Activated naive CD4-positive, alpha-beta T cell treated with anti-CD3 and anti-CD28 coated beads for 36 hours (primary cell): ENCODE measurements at places on chromosomes 13 and 19. TPM values are rescaled to one million over a fixed set of nuclear protein-coding genes. Genes with fewer than 3 reads are reported as not detected.

GRCh38 chr13:64529874-64530485 is 2700.2 kb downstream of the PCDH9 start:
- peak; percentile 7 for DNase-seq

- no peak for DNase-seq
Observed at GRCh38 chr13:65236841-65237418, 1993.2 kb downstream of the PCDH9 start.

DNA sequence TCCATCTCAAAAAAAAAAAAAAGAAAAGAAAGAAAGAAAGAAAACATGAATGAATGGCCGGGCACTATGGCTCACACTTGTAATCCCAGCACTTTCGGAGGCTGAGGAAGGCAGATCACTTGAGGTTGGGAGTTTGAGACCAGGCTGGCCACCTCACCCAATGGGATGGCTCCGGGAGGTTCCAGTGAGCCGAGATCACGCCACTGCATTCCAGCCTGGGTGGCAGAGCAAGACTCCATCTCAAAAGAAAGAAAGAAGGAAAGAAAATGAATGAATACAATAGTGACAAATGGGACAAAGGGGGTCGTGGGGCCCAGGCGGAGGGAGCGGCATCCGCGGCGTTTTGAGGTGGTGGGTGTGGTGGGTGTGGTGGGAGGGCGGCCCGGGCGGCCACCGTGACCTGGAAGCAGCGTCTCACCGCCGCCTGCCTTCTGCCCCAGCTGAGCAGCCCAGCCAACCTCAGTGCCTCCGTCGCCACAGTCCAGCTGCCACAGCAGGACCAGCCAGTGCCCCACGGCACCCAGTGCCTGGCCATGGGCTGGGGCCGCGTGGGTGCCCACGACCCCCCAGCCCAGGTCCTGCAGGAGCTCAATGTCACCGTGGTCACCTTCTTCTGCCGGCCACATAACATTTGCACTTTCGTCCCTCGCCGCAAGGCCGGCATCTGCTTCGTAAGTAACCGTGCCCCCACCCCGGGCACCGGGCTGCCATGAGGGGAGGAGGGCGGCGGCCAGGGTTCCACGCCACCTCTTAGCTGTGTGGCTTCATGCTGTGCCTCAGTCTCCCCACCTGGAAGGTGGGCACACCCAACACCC is 5.1 kb downstream of the PRTN3 start:
- DNase-seq, result no peak

DNA sequence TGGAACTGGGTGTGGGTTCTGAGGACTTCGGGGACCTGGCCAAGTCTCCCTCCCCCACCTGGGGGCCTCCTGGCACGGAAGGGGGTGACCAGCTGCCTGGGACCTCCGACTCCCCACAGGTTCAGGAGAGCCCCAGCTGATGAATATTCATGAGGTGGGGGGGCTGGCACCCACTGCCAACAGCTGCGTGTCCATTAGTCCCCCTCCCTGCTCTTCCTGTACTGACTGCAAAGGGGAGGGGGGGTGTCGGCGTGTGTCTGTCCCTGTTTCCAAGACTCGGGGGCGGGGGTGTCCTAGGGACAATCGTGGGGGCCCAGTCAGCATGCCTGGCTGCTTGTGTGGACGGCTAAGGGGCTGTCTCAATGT is 10.6 kb upstream of the NFIX start:
- DNase-seq, result no peak

GRCh38 chr19:10173527-10173926 is 21.2 kb downstream of the DNMT1 start:
- no peak for DNase-seq

Gene SYNE4
- 1.1 TPM for total RNA-seq

Gene DDX49
- total RNA-seq, result 50.1 TPM

DNA sequence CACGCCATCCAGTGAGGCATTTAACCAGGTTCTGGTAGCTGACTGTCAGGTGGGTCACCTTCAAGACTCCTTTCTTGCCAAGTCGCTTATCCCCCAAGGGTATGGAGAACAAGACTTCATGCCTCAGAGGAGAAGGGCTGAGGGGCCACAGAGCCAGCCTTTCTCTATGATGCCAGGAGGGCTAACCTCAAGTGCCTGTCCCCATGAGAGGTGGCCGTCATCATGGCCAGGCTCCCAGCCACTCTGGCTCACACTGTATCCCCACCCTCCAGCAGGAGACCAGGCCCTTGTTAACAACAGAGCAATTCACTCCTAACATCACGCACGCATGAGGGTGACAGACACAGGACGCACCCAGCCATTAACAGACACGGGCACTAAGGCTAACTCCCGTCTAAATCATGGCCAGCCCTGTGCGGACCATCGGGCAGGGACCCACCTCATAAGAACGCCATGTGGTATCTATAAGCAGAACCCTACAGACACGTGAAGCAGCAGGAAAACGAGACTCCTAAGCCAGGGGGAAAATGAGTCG is 38.6 kb upstream of the ISYNA1 start:
- DNase-seq, result no peak

GRCh38 chr19:11361771-11362731 is 6.8 kb downstream of the PLPPR2 start:
- DNase-seq, result no peak

GRCh38 chr19:13613447-13613846 is 107.2 kb upstream of the CACNA1A start:
- no peak for DNase-seq

GRCh38 chr19:55536951-55537740 is at the start of gene SBK2:
SBK2 (minus strand) TSS chr19:55537133; CDS start chr19:55536294, 839 bp downstream.
- DNase-seq, result no peak
